T-helper 1 cell treated with Interleukin-12 subunit alpha and Interleukin-12 subunit beta and Interleukin-4 antibody, amounts not matched to agents 30 ng/mL and 1 ng/mL, for 36 hours (primary cell): ENCODE measurements at places on chromosomes 5 and 9. TPM values are rescaled to one million over a fixed set of nuclear protein-coding genes. Genes with fewer than 3 reads are reported as not detected.

The ATP10B gene
- not detected in 2 replicates for total RNA-seq

The IFNA21 gene
- total RNA-seq, result not detected in 2 replicates

The MEF2C gene
- 0.22 and 0.32 TPM in 2 replicates for total RNA-seq

The OR1Q1 gene
- not detected in 2 replicates for total RNA-seq

The LHX2 gene
- total RNA-seq, result not detected in 2 replicates

The POLE3 gene
- 75.7 and 77.1 TPM in 2 replicates for total RNA-seq

The PFN3 gene
- total RNA-seq, result not detected in 2 replicates

The IFNA13 gene
- total RNA-seq, result not detected in 2 replicates
